WTC11 (cell line): ENCODE measurements at places on chromosomes 7 and 10. TPM values are rescaled to one million over a fixed set of nuclear protein-coding genes. Genes with fewer than 3 reads are reported as not detected.

HTR5A gene
- total RNA-seq, result not detected in 3 replicates

GRCh38 chr10:86848747-86849146 lies 92.3 kb downstream of the BMPR1A start:
- DNase-seq, result no peak

GRCh38 chr7:17651863-17652385 lies 288.4 kb downstream of the SNX13 start:
- no peak for DNase-seq

GRCh38 chr10:132187430-132188138 lies 836 bp downstream of the DPYSL4 start:
- DNase-seq, result peak; percentile 37

DNA sequence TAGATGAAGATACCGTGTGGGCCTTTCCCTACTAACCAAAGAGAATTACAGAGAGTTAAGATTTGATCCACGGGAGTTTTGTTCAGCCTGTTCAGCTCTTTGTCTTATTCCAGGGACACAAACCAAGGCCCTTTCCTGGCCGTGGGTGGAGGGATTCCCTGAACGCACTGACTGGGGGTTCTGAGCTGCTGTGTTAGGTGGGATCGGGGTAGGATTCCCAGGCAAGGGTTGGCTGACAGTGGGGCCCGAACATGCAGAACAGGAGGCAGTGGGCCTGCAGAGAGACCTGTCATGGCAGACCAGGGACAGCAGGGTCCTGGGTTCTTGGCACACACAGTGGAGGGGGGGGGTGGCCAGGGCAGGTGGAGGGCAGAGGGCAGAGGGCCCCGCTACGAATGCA lies 89.5 kb upstream of the MKI67 start:
- no peak for DNase-seq

DNA sequence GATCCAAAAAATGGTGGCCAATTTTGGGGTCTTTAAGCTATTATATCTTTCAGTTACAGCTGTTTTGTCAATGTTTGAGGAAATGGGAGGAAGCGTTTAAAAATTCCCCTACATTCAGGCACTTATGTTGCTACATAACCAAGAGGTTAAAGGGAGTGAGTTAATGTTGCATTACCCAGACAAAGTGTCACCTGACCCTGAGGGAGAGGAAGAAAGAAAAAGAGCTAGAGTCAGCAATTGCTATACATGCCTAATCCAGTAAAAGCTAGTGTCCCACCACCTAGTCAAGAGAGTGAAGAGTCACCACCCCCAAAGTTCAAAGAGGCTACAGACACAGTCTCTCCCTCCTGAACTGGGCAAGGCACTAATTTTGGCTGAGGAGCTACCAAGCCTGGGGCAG lies 69.5 kb upstream of the ZNF92 start:
- DNase-seq, result no peak

DNA sequence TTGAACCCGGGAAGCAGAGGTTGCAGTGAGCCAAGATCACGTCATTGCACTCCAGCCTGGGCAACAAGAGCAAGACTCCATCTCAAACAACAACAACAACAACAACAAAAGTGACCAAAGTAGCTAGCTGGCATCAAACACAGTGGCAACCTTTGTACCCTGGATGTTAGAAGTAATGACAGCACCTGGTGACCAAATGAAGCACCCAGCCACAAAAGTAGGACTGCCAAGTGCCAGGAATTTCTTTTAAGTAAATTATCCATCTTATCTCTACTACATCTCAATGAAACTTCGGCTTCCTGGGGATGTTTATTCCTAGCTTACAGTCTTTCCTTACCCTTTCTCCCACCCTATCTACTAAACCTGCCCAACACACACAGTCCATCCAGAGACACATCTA lies 18.8 kb downstream of the SRPK2 start:
- DNase-seq, result no peak

PON1 gene
- 0.25 to 0.26 TPM in 2 of 3 replicates, not detected in the other for total RNA-seq

PAX4 gene
- not detected in 3 replicates for total RNA-seq

- DNase-seq, result no peak
These were observed 31.1 kb downstream of the LMTK2 start for GRCh38 chr7:98137826-98138151.

GRCh38 chr10:114437473-114438292 lies 33.4 kb upstream of the AFAP1L2 start:
- DNase-seq, result no peak

DNA sequence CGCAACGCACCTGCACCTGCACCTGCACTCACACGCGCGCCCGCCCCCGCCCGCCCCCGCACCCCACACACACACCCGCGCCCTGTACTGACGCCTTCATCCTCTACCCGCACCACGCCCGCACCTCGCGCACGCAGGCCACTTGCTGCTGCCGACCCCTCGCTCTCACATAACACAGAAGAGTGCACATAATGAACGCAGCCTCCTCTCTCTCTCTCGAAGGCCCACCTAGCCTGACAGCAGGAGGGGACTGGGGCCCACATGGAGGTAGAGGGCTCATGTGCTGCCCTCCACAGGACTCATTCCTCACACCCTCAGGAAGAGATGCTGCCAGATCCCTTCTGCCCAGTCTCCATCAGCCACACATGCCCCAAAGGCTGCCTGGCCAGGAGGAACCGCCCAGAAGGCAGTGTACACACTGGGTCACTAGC lies 432 bp upstream of the CAMK2B start:
- DNase-seq, result no peak

DNA sequence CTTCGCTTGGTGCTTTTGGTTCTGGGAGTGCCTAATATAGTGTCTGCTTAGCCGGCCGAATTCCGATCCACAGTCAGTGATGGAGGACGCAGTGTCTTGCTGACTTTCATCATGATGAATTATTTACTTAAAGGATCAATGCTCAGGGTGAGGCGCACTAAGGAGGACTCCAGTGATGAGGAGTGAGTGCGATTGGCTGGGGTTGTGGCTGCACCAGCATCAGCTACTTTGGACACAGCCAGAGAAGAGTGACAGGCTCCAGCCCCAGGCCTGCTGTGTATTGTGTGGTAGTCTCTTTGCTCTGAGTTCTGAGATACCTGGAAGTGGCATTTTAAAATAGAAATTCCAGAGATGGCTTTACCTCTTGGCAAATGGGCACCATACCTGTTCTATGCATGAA lies 73.3 kb upstream of the ANLN start:
- no peak for DNase-seq

- peak; percentile 8 for DNase-seq
These were observed 82.1 kb upstream of the PPP2R2D start for GRCh38 chr10:131818510-131819234.

ERVW-1 gene
- total RNA-seq, result 0.07 to 0.14 TPM in 2 of 3 replicates, not detected in the other

DNA sequence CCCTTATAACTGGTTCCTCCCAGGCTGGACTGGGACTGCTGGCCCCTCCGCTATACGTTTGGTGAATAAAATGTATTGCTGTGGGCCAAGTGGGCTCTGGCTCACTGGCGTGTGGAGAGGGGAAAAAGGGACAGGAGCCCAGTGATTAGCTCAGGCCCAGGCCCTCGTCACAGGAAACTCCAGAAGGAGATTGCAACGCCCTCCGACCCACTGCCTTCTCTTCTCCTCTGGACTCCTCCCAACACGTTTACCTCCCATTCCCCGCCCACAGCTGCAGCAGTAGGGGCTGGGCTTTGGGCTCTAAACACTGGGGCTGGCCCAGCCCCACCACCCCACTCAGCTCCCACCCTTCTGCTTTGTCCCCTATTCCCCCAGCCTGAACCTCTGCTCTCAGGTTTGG lies 173.9 kb downstream of the NEURL1 start:
- peak; percentile 29 for DNase-seq

DNA sequence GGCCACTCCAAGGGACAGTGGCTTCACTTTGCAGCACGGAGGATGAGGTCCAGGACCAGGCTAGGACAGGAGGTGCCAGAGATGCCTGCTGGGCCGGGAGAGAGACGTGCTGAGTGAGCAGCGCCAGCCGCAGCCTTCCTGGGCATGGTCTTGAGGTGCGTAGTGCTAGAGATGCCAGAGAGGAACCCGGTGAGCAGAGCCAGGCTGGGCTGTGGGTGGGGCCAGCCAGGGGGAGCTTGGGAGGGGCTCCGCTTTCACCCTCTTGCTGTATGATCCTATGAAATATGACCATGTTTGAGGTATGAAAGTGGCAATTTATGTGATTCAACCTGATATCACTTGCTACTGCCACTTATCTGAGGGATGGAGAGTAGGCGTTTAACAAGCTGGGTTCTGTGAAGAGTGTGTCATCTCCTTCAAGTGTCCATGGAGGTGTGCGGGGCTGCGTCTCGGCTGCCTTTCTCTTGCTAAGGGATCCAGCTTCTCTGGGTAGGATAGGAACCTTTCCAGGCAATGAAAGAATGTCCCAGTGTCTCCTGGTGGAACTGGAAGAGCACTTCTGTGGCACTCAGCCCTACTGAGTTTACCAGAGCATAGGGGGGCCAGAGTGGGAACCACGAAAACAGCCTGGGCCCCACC lies 518.4 kb upstream of the FOXK1 start:
- no peak for DNase-seq

DNA sequence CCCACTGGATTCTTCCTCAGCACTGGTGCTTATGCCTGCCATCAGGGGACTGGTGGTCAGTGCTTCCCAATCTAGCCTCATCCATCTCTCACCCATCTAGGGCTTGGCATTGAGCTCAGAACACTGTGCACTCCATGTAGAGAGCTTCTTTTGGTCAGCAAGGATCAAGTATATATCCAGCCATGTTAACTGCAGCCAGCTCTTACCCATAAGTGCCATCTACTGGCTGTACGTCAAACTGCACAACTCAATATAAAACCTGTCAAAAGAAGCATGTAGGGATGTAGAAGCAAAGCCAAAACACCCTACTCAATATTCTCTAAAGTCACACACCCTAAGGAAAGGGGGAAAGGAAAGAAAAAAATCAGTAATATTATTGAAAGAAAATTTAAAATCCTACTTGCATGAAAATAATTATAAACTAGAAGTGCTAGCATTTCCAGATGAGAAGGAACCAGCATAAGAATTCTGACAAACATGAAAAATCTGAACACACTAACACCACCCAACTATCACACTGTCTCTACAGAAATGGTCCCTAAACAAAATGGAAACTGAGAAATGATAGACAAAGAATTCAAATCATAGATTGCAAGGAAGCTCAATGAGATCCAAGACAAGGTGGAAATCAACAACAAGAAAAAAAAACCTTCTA lies 531.1 kb upstream of the STEAP1 start:
- no peak for DNase-seq

DNA sequence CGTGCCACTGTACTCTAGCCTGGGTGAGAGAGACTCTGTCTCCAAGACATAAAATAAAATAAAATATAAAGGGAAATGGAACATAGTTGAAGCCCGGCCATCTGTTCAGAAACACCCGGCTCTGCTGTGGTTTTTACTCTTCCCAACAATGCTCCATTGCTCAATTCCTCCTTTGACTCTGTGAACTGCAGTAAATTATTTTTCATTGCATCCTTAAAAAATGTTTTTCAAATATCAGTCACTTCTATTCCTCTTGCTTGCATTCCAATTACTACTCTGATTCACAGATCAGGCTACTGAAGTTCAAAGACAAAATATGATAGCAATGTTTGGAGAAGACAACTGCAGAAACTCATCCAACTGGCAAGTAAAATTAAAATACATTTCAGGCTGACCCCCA lies 983.0 kb downstream of the SORCS1 start:
- no peak for DNase-seq

MEOX2 gene
- 0.07 to 0.16 TPM (median 0.14 TPM) in 3 replicates for total RNA-seq

- no peak for DNase-seq
These were observed 44.7 kb downstream of the KLF6 start for GRCh38 chr10:3740157-3740871.

GRCh38 chr10:28661035-28661434 lies 16.3 kb upstream of the BAMBI start:
- no peak for DNase-seq

- no peak for DNase-seq
These were observed 20.4 kb downstream of the ZAN start for GRCh38 chr7:100753750-100754149.

DNA sequence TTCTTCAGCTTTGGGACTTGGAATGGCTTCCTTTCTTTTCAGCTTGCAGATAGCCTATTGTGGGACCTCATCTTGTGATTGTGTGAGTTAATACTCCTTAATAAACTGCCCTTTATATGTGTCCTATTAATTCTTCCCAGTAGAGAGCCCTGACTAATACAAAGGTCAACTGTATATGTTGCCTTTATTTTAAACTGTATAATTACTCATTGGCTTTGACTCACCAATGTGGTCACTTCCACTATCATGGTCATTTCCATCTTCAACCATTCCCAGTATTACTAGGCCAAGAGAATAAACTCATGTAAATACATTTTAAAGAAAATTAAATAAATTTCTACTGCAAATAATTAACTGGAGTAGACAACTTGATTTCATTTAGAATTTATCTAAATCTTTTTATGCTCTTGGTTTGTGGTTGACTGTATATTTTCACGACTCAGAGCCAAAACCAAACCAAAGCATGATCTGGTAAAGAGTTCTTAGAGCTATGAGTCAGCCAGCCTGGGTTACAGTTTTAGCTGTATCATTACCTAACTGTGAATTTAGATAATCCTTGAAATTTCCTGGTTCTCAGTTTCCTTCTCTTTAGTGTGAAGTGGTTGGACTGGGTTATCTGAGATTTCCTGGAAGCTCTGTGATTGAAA lies 188.4 kb downstream of the PPP1R3A start:
- no peak for DNase-seq

TRPV6 gene
- 0.63 to 2.0 TPM (median 0.80 TPM) in 3 replicates for total RNA-seq

DNA sequence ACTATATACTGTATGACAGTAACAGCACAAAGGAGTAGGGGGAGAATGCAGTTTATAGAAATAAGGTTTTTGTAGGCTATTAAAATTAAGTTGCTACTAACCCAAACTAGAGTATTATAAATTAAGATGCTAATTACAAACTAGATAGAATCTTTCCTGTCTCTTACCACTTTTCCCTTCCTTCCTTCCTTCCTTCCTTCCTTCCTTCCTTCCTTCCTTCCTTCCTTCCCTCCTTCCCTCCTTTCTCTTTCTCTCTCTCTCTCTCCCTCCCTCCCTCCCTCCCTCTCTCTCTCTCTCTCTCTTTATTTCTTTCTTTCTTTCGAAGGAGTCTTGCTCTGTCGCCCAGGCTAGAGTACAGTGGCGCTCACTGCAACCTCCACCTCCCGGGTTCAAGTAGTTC lies 36.4 kb upstream of the BRAF start:
- DNase-seq, result no peak

NUTM2A gene
- 0.32 to 0.68 TPM (median 0.48 TPM) in 3 replicates for total RNA-seq

DNA sequence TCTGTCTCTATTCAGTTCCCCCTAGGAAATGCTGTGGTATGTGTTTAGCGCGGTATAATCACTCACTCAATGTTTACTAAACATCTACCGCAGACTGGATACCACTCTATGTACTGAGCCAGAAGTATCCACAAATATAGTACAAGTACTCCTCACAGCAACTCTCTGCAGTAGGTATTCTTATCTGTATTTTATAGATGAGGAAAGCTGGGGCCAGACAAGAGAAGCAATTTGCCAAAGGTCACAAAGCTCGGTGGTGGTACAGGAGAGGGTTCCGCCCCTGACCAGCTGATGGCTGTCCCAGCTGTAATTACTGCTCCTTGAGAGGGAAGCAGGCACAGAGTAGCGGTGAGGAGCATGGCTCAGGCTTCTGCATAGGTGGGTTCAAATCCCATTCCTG lies 184.1 kb downstream of the DOCK4 start:
- no peak for DNase-seq

DNA sequence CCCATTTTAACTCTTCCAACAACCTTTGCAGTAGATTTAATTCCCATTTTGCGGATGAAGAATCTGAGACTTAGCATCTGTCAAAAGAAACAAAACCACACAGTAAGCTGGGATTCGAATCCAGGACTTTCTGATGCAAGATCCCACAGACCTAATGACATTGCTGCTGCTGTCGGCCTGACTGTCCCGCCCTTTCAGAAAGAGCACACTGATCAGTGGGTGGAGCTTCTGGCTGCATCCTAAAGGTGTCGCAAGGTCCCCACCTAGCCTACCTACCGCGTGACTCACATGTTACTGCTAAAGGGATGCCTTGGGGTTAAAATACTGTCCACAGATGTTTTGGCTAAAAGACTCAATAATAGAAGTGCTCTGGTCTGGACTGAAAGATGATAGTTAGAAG lies 134.7 kb downstream of the EMX2 start:
- DNase-seq, result no peak

IL2RA gene
- 0.31 to 0.41 TPM (median 0.32 TPM) in 3 replicates for total RNA-seq
